Central memory CD8-positive, alpha-beta T cell (primary cell): ENCODE measurements at places on chromosomes 4 and X.

- DNase-seq = no peak
Observed at GRCh38 chrX:103918050-103918449, 44.4 kb upstream of the TMSB15B start.

GRCh38 chr4:54090804-54091623 is 8.9 kb upstream of the GSX2 start:
- DNase-seq = no peak

GRCh38 chr4:16018841-16019240 is 55.9 kb upstream of the FGFBP2 start:
- DNase-seq = no peak

DNA sequence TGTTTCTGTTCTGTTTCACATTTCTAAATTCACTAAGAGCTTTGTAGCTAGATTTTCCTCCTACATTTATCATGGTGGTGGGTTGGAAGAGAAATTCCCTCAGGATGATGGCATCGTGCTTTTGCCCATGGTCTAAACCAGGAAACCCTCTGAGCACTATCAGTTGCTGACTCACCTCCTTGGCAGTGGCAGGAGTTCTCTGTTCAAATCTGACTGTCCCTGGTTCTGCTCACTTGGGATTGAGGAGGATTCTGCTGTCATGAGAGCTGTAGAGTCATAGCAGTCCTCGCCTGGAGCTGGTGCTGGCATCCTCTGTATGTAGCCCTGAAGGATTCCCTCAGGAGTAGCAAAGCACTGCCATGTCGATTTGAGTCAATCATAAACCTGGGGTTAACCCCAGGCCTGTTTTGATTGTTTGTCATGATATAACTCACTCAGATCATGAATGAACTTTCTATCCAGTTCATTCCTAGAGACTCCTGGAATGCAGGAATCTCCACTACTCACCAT is 9.4 kb downstream of the TEX13A start:
- no peak for DNase-seq

DNA sequence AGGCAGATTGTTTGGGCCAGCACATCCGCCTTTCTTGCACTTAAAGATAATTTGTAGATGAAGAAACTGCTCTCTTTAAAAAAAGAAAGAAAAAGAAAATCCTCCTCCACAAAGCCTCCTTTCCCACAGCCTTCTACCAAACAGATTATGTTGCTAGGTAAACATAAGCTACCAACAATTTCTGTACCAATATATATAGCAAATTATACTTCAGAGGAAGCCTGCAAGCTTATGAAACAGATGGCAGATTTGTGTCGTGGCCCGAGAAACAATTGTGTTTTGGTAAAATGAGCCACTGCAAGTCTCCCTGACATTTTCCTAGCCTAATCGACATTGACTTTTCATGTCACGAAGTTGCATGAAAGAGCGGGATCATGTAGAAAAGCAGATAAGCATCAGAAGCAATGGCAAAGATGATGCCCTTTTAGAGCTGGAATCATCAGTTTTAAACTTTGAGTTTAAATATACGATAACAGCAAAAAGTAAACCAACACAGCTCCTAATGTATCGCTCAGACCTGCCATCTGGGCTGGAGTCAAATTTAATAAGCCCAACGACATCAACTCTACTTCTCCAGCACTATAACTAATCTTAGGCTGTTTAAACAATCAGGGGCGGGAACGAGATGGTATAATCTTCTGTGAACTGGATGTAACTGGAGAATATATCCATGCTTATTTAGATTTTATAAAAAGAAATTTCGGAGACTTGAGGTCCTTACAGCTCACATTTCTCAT is 94.9 kb upstream of the PLAC1 start:
- no peak for DNase-seq
